Glomerular endothelial cell (primary cell): ENCODE measurements at places on chromosomes 3 and 15. TPM values are rescaled to one million over a fixed set of nuclear protein-coding genes. Genes with fewer than 3 reads are reported as not detected.

- no peak for DNase-seq
Observed at GRCh38 chr15:96448923-96449322, 118.4 kb downstream of the NR2F2 start.

THRB gene
- 0.06 and 1.6 TPM in 2 replicates for total RNA-seq

SCN11A gene
- 0.15 and 0.23 TPM in 2 replicates for total RNA-seq

DNA sequence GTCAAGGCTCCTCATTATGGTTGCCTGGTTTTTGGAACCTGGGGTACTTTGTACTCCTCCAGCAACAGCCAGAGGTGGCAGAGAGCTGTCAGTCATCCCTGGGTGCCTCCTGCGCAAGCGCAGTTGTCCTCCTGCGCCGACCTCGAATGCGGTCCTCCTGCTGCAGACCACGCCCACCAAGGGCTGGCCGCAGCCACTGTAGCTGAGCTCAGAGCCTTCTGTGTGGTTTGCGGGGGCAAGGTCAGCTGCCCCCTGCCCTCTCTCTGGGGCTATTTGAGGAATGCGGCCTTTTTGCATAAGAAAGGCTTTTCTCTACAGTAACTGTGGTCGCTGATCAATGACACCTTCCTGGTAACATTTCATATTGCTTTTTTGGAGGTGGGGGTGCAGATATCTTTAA, 131.3 kb upstream of the SNRPN start:
- no peak for DNase-seq

MYH15 gene
- 0.06 and 0.10 TPM in 2 replicates for total RNA-seq

- no peak for DNase-seq
Observed at GRCh38 chr3:51353691-51354090, 31.4 kb upstream of the MANF start.

- DNase-seq = no peak
Observed at GRCh38 chr3:13385373-13385965, 34.7 kb downstream of the NUP210 start.

- DNase-seq = no peak
Observed at GRCh38 chr3:120741320-120741719, 996 bp downstream of the RABL3 start.

DNA sequence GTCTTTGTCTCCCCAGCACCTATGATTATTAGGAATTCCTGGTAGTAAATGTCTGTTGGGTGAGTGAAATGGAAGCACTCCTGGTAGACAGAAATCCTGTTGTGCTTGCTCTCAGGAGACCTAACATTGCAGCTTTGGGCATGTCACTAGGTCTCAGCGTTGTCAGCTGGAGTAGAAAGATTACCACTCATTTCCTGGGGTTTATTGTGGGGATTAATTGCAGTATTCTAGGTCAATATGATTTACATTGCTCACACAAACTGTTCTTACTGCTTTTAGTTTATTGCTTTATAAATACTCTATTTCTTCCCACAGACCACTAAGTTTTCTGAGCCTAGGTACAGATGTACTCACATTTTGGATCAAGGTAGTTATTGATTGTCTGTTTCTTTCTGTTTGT, 5.1 kb downstream of the TSEN2 start:
- DNase-seq = no peak

DNA sequence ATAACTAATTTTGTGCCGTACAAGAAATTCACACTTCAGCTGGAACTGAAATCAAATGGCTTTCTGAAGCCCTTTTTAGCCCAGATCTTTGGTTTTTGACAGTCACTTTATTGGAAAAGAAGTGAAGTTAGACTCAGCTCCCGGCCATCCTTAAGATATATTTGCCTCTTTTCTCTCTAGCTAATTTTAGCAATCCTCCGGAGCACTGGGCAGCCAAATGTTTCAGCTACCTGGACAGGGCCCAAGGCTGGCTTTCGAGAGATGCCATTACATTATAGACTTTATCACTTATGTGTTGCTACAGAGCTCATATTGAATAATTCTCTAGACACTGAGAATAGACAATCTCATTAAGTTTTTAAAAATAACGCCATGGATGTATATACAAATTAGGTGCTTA, 28.5 kb upstream of the RPL39L start:
- no peak for DNase-seq

C2CD4B gene
- 94.0 and 176 TPM in 2 replicates for total RNA-seq

GRCh38 chr15:38690719-38691332, 126.2 kb upstream of the RASGRP1 start:
- DNase-seq = peak; percentile 52

DNA sequence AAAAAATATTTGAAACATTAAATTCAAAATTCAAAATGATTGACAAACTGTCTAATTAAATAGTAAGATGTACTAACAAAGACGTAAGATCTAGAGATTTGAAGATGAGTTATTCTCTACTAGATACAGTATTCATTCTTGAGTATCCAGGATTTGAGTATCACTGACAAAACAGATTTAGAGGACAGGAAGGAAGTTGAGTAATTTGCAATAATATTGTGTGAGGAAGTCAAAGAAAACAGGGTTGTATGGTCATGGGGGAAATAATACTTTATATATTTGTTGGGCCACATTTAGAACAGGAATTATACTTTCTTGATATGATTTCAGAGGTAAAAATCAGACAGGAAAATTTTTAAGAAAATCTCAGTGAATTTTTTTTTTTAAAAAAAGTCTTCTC, 393.1 kb upstream of the CDIN1 start:
- DNase-seq = peak; percentile 10
